Left lobe of liver (tissue), 2 donors: ENCODE measurements at places on chromosomes 6 and 20.

GRCh38 chr6:3384241-3385143, 72.4 kb downstream of the SLC22A23 start:
- no peak for DNase-seq

DNA sequence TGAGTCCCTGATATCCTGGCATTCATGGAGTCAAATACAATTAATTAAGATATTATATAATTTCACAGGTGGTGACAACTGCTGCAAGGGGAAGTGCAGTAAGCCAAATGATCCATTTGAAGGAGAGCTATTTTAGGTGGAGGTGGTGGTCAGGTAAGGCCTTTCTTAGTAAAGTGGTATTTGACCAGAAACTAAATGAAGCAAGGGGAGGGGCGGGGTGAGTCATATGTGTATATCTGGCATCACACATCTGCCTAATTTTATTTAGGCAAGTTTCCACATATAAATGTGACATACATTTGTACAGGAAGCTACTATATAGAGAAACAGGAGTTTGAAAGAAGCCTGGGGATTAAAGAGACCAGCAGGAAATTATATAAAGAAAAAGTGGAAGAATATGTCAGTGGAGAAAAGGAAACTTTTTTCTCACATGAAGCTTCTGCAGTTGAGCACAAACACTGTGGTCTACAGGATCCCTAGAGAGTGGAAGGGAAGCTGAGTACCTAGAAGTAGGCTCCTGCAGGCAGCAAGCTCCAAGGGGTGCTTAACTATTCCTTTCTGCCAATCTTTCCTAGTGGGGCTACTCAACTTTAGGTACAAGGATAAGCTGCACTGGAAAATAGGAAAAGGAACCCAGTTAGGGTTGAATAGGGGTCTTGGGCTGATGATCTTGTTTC, 99.6 kb downstream of the OGFRL1 start:
- no peak for DNase-seq

GRCh38 chr6:88445188-88445965, 279.2 kb upstream of the CNR1 start:
- DNase-seq: no peak

DNA sequence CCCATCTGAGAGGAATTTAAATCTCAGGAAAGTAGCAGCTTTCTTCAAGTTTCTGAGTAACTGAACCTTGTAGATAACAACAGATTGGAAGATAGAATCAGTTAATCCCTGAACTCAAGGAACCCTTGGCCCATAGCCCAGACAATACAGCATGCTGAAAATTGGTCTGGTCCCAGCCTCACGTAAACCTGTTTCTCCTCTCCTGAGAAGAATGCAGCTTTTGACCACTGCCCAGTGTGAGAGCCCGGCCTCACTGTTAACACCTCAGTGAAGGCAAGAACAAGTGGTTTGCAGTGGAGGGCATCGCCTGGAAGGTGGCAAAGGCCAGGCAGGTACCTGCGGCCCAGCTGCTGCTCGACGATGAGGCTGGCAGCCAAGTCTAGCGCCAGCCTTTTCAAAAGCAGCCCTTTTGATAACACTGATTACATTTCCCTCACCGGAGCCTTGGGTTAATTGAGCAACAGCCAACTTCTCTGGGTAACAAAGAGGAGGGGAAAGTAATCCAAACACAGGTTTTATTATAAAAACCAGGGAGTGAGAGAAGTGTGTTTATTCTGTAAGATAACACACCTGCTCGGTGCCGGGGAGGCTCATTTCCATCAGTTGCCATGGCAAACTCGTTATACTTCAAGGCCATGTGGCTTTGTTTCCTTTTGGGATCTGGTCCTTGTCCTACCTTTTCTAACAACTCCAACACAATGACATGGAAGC, 54.0 kb downstream of the TRAF3IP2 start:
- peak; percentile 62 for DNase-seq

DNA sequence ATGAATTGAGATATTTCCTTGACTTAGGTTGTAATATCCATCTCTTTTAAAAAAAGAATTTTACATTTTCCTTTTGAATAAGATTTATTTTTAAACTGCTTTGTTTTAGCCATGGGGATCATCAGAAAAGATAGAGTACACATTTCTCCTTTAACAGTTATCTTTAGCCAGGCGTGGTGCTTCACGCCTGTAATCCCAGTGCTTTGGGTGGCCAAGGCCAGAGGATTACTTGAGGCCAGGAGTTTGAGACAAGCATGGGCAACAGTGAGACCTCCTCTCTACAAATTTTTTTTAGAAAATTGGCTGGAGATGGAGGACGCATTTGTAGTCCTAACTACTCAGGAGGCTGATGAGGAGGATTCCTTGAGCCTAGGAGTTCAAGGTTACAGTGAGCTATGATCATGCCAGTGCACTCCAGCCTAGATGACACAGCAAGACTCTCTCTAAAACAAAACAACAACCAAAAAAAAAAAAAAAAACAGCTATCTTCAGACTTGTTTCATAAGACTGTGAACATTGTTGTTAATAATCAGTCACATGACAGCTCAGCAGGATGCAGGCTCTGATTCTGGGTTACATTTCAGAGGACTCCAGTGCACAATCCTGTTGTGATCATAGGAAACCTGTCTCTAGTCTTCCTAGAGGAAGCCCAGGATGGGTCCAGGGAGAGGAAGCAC, 2.0 kb upstream of the SLC17A3 start:
- no peak for DNase-seq

- DNase-seq: no peak
Observed at GRCh38 chr20:18506744-18507143, 996 bp upstream of the SEC23B start.

DNA sequence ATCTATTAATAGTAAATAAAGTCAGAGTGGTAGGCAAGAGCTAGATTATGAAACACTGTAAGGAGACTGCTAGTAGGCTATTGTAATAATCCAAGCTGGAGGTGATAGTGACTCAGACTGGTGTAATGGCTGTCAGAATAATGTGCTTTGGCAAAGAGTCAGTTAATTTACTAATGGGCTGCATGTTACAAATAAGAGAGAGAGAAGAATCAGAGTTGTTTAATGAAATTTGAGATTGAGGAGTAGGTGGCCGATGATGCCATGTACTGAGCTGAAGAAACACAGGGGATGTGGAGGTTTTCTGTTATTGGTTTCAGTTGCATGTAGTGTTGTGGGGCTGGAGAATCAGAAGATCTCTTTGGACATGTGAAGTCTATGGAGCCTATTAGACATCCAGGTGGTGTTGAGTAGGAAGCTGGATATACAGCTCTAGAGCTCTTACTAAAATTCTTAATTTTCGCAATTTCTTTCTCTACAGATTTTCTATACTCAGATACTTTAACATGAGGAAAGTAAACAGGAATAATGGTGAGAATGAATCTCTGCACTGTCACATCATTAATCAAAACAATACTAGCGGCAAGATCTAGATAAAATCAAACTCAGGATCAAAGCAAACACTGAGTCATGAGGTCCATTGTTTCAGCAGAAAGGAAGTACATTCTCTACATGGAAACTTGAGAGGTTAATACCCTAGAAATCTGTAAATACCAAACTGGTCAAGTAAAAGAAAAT, 167.7 kb downstream of the SIM1 start:
- no peak for DNase-seq
